A549 treated with AZD2906 at 1 μM for 4 hours (cell line): ENCODE measurements at places on chromosomes 13 and 19. TPM values are rescaled to one million over a fixed set of nuclear protein-coding genes. Genes with fewer than 3 reads are reported as not detected.

Gene KXD1
- total RNA-seq = 82.7 to 107 TPM (median 102 TPM) in 5 replicates

Gene ZIC5
- total RNA-seq = 2.1 to 2.4 TPM (median 2.2 TPM) in 5 replicates

Gene GPR180
- 2.6 to 3.3 TPM (median 2.9 TPM) in 5 replicates for total RNA-seq

Gene FBXW9
- total RNA-seq = 8.9 to 12.9 TPM (median 12.4 TPM) in 5 replicates

Gene ZNF724
- total RNA-seq = 0.41 to 1.0 TPM (median 0.63 TPM) in 5 replicates

Gene F10
- 0.11 to 0.13 TPM in 2 of 5 replicates, not detected in the others for total RNA-seq

Gene NRTN
- 1.2 to 1.6 TPM (median 1.3 TPM) in 5 replicates for total RNA-seq

Gene SLC25A41
- 0.08 to 0.15 TPM (median 0.14 TPM) in 4 of 5 replicates, not detected in the other for total RNA-seq

Gene IGFL3
- 0.16 to 0.25 TPM (median 0.17 TPM) in 3 of 5 replicates, not detected in the others for total RNA-seq

Gene NCR1
- total RNA-seq = not detected in 5 replicates

Gene SYMPK
- total RNA-seq = 58.9 to 77.3 TPM (median 71.3 TPM) in 5 replicates

Gene ZNF135
- total RNA-seq = not detected in 5 replicates

Gene OR10H2
- total RNA-seq = not detected in 5 replicates

Gene SHISA7
- total RNA-seq = 0.01 TPM in 1 of 5 replicates, not detected in the others

Gene TTYH1
- 0.03 to 0.25 TPM (median 0.17 TPM) in 4 of 5 replicates, not detected in the other for total RNA-seq

Gene MBD3L3
- not detected in 5 replicates for total RNA-seq

Gene NEK5
- 0.07 to 0.13 TPM (median 0.07 TPM) in 4 of 5 replicates, not detected in the other for total RNA-seq

Gene COL4A1
- total RNA-seq = 83.1 to 102 TPM (median 96.3 TPM) in 5 replicates

Gene ACP5
- total RNA-seq = 0.14 to 0.39 TPM (median 0.22 TPM) in 5 replicates

Gene ZSCAN1
- total RNA-seq = not detected in 5 replicates

Gene GDF15
- 10.6 to 23.6 TPM (median 18.0 TPM) in 5 replicates for total RNA-seq

Gene ABCC4
- 21.0 to 31.8 TPM (median 26.0 TPM) in 5 replicates for total RNA-seq

Gene CRB3
- 2.9 to 5.1 TPM (median 4.1 TPM) in 5 replicates for total RNA-seq

Gene PDX1
- 0.03 to 0.12 TPM (median 0.06 TPM) in 5 replicates for total RNA-seq

Gene C1QTNF9B
- total RNA-seq = 0.05 TPM in 1 of 5 replicates, not detected in the others

Gene KASH5
- total RNA-seq = 0.10 TPM in 1 of 5 replicates, not detected in the others

Gene CYP4F2
- 0.05 to 0.24 TPM (median 0.11 TPM) in 5 replicates for total RNA-seq

Gene ZNF548
- total RNA-seq = 2.9 to 4.1 TPM (median 3.7 TPM) in 5 replicates

Gene UBE2L5
- not detected in 5 replicates for total RNA-seq

Gene GGACT
- total RNA-seq = 3.5 to 5.3 TPM (median 3.9 TPM) in 5 replicates

Gene CCL25
- not detected in 5 replicates for total RNA-seq

Gene UQCRFS1
- 103 to 129 TPM (median 128 TPM) in 5 replicates for total RNA-seq

Gene IGFL2
- 0.37 to 0.86 TPM (median 0.56 TPM) in 5 replicates for total RNA-seq

Gene ZGLP1
- total RNA-seq = 0.79 to 2.7 TPM (median 1.7 TPM) in 5 replicates

Gene PSG2
- total RNA-seq = 0.07 TPM in 1 of 5 replicates, not detected in the others

Gene PSG1
- 0.16 to 0.40 TPM (median 0.21 TPM) in 5 replicates for total RNA-seq

Gene METTL21C
- not detected in 5 replicates for total RNA-seq

Gene PINLYP
- 0.10 to 0.15 TPM (median 0.11 TPM) in 3 of 5 replicates, not detected in the others for total RNA-seq

Gene CAB39L
- total RNA-seq = 1.4 to 2.5 TPM (median 1.8 TPM) in 5 replicates

Gene TGFB1
- total RNA-seq = 130 to 152 TPM (median 148 TPM) in 5 replicates

Gene ZNF444
- 16.8 to 29.7 TPM (median 28.7 TPM) in 5 replicates for total RNA-seq

Gene CD79A
- 0.80 to 1.3 TPM (median 1.0 TPM) in 5 replicates for total RNA-seq

Gene ZNF772
- total RNA-seq = 0.85 to 1.8 TPM (median 1.6 TPM) in 5 replicates

Gene SLC7A10
- 0.09 to 0.15 TPM (median 0.12 TPM) in 5 replicates for total RNA-seq

Gene RFPL4A
- total RNA-seq = 0.48 to 1.1 TPM (median 0.80 TPM) in 5 replicates

Gene NKPD1
- total RNA-seq = 0.51 to 1.2 TPM (median 0.93 TPM) in 5 replicates
